ENCODE measurements at places on chromosomes 6 and 20.

GRCh38 chr20:17874271-17875105, 94.1 kb downstream of the SNX5 start:
- no peak for DNase-seq

- no peak for DNase-seq
These were observed 985 bp downstream of the ZBP1 start for GRCh38 chr20:57619051-57619831.

GRCh38 chr20:43151901-43152300, 37.8 kb downstream of the PTPRT start:
- no peak for DNase-seq

GRCh38 chr6:156402227-156402626, 375.0 kb upstream of the ARID1B start:
- DNase-seq: no peak

DNA sequence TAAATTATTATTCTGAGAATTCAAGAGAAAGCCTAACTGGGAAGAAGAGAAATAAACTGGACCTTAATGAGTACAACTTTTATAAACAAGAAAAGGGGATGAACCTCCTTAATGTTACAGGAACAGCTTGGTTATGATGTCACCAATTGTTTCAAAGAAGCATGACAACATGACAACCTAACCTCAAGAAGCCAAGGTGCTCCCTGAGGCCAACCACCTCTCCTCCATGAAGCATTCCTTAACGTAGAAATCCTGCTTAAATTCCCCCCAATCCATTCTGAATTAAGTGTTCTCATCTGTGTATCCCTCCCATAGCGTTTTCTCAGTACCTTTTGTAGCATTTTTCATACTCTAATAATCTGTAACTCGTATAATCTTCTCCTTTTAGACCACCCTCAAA, 1.7 kb downstream of the HBS1L start:
- no peak for DNase-seq

DNA sequence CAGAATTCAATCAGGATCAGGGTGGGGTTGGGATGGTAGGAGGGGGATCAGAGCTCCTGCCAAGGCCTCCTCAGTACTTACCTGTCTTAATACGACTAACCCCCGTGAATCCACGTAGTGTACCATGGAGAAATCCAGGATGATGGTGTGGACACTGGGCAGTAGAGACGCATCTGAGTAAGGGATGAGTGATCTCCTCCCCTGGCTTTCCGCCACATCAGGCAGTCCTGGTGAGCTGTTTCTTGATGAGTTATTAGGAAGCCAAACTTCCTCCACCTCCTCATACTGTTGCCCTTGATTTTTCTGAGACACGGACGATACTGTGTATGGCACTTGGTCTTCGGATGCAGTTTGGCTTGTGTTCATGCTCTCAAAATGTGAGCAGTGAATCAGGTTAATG, 34.2 kb upstream of the SRPK1 start:
- no peak for DNase-seq

- no peak for DNase-seq
These were observed 4.9 kb downstream of the TBXT start for GRCh38 chr6:166162599-166163342.

DNA sequence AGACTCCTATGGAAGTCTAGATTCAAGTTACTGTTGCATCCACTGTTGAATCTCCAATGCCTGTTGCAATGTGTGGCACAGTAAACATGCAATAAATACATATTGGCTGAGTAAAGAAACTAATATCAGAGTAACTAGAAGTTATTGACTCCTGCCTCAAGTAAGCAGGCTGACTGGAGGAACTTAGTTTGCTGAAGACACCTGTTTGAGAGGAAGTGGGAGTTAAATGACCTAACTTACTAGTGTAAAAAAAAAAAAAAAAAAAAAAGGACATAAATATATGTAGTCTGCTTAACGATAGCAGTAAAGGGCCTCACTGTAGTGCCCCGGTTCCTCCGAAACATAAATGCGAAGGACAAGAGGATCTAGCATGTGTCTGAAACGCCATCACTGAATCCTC, 249.8 kb upstream of the PRDM1 start:
- no peak for DNase-seq

GRCh38 chr20:57160985-57161384, 105.5 kb downstream of the BMP7 start:
- no peak for DNase-seq

DNA sequence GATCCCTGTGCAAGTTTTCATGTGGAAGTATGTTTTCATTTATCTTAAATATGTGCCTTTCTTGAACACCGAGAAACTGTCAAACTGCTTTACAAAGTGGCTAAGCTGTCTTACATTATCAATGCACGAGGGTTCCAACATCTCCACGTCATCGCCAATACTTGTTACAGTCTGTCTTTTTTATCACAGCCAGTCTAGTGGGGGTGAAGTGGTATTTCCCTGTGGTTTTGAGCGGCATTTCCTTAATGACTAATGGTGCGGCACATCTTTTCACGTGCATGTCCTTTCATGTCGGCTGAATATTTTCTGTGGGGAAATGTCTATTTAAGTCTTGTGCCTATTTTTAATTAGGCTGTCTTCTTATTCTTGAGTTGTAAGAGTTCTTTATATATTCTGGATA, 280.4 kb downstream of the FOXC1 start:
- no peak for DNase-seq

DNA sequence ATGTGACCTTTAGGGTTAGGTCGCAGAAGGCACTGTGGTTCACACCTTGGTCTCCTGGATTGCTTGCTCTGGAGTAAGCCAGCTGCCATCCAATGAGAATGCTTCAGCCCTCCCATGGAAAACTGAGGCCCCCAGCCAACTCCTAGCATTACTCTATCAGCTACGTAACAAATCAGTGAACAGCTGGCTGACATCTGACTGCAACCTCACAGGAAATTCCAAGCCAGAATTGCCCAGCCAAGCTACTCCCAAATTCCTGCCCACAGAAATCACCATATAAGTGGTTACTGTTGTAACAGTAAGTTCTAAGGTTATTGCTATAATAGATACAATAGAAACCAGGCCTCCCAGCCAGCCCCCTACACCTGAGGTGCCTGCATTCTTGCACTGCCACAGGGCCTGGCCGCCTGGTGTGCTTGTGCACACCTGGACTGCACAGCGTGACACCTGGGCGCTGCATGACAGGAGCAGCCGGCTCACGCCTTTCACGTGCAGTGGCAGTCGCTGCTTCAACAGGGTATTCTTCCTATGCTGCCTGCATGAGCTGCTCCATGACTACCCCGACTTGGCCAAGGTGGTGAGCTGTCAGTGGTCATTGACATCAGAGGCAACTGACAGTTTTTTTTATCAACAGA, 429.7 kb upstream of the RUNX2 start:
- no peak for DNase-seq

Data from A549 (cell line).